ENCODE measurements at places on chromosomes 3 and 15. TPM values are rescaled to one million over a fixed set of nuclear protein-coding genes. Genes with fewer than 3 reads are reported as not detected.

- H3K36me3 ChIP-seq = no peaks in the 10 kb centered on the region
- no peak overlapping the region for H3K27ac ChIP-seq
- DNase-seq = no peak
- H3K27me3 ChIP-seq = peaks cover 7% of the 10 kb centered on the region
- no peak overlapping the region for H3K4me3 ChIP-seq
- no peaks in the 10 kb centered on the region for H3K4me1 ChIP-seq
Observed at GRCh38 chr3:123781138-123781537, 103.0 kb downstream of the MYLK start.

- no peaks in the 10 kb centered on the region for H3K27me3 ChIP-seq
- no peaks in the 10 kb centered on the region for H3K36me3 ChIP-seq
- H3K4me1 ChIP-seq = peaks cover 21% of the 10 kb centered on the region
- H3K4me3 ChIP-seq = no peak overlapping the region
- no peak for DNase-seq
- H3K27ac ChIP-seq = no peak overlapping the region
Observed at GRCh38 chr15:100517846-100518245, 10.9 kb downstream of the CERS3 start.

The TEX55 gene
- total RNA-seq = not detected

- no peaks in the 10 kb centered on the region for H3K36me3 ChIP-seq
- no peak for DNase-seq
- H3K27me3 ChIP-seq = no peaks in the 10 kb centered on the region
- H3K27ac ChIP-seq = no peak overlapping the region
- no peaks in the 10 kb centered on the region for H3K4me1 ChIP-seq
- H3K4me3 ChIP-seq = no peak overlapping the region
Observed at GRCh38 chr3:95586754-95587153, 1227.6 kb upstream of the EPHA6 start.

The CKMT1A gene
- not detected for total RNA-seq

GRCh38 chr3:67109651-67110204, 111.6 kb downstream of the KBTBD8 start:
- no peaks in the 10 kb centered on the region for H3K36me3 ChIP-seq
- no peak overlapping the region for H3K4me3 ChIP-seq
- no peak for DNase-seq
- H3K4me1 ChIP-seq = peaks cover 6% of the 10 kb centered on the region

DNA sequence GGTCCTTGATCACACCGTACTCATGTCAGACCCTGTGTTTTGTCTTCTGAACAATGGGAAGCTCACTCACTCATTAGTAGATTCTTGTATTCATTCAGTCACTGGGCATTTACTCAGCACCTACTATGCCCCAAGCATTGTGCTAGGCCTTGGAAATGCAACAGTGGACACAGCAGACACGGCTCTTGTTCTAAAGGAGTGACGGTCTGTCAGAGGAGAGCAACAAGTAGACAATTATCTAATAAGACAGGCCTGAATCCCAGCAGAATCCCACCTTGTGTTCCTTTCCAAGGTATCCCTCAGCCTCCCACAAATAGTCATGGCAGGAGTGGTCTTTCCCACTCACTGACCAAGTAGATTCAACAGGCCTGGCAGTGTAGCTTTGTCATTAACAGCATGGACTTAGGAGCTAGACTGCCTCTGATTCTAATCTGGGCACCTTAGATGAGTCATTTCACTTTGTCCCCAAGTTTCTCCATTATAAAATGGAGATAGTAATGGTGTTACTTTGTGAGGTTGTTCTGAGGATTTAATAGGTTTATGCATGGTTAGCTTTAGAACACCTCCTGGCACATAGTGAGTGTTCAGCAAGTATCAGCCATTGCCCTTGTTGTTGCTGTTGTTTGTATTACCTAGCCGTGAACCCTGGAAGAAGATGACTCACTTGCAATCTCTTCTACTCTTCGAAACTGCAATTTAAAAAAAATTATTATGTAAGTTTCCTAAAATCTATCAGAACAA, 69.1 kb downstream of the SSUH2 start:
- no peak overlapping the region for H3K27ac ChIP-seq
- H3K27me3 ChIP-seq = no peaks in the 10 kb centered on the region

DNA sequence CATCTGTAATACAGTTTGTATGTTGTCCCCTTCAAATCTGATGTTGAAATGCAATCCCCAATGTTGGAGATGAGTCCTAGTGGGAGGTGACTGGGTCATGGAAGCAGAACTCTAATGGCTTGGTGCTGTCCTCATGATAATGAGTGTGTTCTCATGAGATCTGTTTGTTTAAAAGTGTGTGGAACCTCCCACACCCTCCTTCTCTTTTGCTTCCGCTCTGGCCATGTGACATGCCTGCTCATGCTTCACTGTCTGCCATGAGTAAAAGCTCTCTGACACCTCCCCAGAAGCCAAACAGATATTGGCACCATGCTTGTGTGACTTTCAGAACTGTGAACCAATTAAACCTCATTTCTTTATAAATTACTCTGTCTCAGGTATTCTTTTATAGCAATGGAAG, 794.0 kb upstream of the CFAP20DC start:
- DNase-seq = no peak
- peaks cover 21% of the 10 kb centered on the region for H3K4me1 ChIP-seq
- H3K27me3 ChIP-seq = no peaks in the 10 kb centered on the region

The TCF12 gene
- total RNA-seq = 70.7 TPM

DNA sequence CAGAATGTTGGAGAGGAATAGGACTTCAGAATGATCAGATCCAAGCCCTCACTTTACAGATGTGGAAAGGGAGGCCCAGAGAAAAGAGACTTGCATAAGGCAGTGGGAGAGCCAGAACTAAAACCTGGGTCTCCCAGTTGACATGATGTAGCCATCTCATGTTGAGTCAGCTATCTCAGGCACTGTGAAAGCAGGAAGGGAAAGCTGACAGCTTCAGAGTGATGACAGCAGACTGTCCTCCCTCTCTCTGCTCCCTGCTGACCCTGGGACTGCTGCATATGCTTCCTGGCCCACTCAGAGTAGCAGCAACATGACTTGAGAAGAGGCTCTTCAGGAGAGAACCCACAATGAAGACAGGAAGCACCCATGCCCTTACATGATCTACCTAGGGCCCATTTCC, 14.7 kb downstream of the FHIT start:
- no peaks in the 10 kb centered on the region for H3K36me3 ChIP-seq
- no peaks in the 10 kb centered on the region for H3K4me1 ChIP-seq
- H3K27me3 ChIP-seq = no peaks in the 10 kb centered on the region
- no peak overlapping the region for H3K27ac ChIP-seq
- DNase-seq = no peak

The GOLIM4 gene
- total RNA-seq = 6.0 TPM

DNA sequence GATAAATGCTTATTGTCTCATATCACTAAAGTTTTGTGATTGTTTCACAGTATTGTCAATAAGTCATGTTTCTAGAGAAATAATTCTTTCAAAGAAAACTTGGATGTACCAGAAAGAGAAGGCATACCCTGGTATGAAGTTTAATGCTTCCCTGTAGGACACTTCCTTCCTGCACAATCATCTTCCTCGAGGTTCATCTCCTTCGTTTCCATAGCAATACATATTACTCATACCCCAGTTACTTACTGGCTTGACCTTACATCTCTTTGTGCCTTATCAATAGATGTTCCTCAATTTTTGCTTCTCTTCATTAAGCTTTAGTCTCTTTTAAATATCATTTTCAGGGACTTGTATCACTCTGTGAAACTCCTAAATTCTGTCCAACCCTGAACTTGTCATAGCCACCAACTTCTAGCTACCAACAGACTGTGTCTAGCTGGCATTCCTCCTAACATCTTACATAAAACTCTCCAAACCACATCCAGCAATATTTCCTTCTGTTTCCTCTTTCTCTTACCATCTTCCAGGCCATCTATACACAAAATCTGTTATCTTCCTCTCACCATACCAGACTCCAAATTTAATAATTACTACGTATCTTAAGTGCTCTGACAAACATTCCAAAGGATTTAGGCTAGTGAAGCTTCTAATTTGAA, 134.3 kb downstream of the GADL1 start:
- no peaks in the 10 kb centered on the region for H3K36me3 ChIP-seq
- no peak overlapping the region for H3K4me3 ChIP-seq
- no peak for DNase-seq
- no peaks in the 10 kb centered on the region for H3K4me1 ChIP-seq

The ZNF662 gene
- 1.7 TPM for total RNA-seq

The GDPGP1 gene
- 10.0 TPM for total RNA-seq

GRCh38 chr15:60509470-60509869, 30.5 kb upstream of the ICE2 start:
- no peak overlapping the region for H3K27ac ChIP-seq
- no peaks in the 10 kb centered on the region for H3K27me3 ChIP-seq
- no peak for DNase-seq
- H3K4me3 ChIP-seq = no peak overlapping the region

DNA sequence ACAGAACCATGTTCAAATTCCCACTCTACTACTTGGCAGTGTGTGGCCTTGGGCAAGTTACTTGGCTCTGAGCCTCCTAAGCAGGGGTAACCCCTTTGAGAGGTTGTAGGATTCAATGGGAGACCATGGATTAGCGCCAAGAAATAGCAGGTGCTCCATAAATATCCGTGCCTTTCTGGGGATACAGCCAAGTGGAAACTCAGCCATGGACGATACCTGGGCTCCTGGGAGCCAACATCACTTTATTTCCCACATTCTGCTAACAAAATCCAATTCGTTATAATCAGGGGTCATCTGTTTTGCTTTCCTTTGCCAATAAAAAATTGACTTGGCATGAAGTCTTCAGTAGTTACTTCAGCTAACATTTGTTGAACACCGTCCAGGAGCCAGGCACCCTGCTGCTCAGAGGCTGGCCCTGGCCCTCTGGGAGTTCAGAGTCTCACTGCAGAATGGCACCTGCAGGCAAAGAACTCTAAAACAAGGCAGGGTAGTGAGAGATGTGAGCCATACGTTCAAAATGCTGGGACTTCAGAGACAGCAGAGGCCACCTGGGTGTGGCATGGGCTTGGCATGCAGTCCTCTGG, 42.3 kb downstream of the ZDHHC19 start:
- H3K36me3 ChIP-seq = no peaks in the 10 kb centered on the region
- no peak overlapping the region for H3K4me3 ChIP-seq
- H3K27me3 ChIP-seq = no peaks in the 10 kb centered on the region
- H3K4me1 ChIP-seq = no peaks in the 10 kb centered on the region
- peak overlapping the region; percentile 25 for H3K27ac ChIP-seq
- DNase-seq = no peak

- peaks cover 3% of the 10 kb centered on the region for H3K27me3 ChIP-seq
- H3K4me3 ChIP-seq = no peak overlapping the region
- peaks cover 18% of the 10 kb centered on the region for H3K4me1 ChIP-seq
- DNase-seq = no peak
- no peaks in the 10 kb centered on the region for H3K36me3 ChIP-seq
Observed at GRCh38 chr3:172713316-172713715, 2.4 kb upstream of the NCEH1 start.

DNA sequence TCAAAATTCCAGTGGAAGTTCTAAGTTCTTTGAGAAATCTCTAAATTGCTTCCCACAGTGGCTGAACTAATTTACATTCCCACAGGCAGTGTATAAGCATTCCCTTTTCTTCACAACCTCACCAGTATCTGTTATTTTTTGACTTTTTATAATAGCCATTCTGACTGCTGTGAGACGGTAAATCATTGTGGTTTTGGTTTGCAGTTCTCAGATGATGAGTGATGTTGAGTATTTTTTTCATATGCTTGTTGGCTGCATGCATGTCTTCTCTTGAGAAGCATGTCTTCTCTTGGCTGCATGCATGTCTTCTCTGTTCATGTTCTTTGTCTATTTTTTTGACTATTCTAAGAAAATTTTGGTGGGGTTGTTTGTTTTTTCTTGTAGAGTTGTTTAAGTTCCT, 499.6 kb upstream of the CCDC54 start:
- H3K4me3 ChIP-seq = no peak overlapping the region
- H3K36me3 ChIP-seq = no peaks in the 10 kb centered on the region
- no peaks in the 10 kb centered on the region for H3K4me1 ChIP-seq
- DNase-seq = no peak
- H3K27me3 ChIP-seq = no peaks in the 10 kb centered on the region

GRCh38 chr15:71757741-71758530, 52.4 kb upstream of the NR2E3 start:
- H3K36me3 ChIP-seq = no peaks in the 10 kb centered on the region
- no peak overlapping the region for H3K27ac ChIP-seq
- peaks cover 9% of the 10 kb centered on the region for H3K27me3 ChIP-seq
- no peaks in the 10 kb centered on the region for H3K4me1 ChIP-seq
- no peak overlapping the region for H3K4me3 ChIP-seq
- DNase-seq = no peak

The CLDN1 gene
- not detected for total RNA-seq

DNA sequence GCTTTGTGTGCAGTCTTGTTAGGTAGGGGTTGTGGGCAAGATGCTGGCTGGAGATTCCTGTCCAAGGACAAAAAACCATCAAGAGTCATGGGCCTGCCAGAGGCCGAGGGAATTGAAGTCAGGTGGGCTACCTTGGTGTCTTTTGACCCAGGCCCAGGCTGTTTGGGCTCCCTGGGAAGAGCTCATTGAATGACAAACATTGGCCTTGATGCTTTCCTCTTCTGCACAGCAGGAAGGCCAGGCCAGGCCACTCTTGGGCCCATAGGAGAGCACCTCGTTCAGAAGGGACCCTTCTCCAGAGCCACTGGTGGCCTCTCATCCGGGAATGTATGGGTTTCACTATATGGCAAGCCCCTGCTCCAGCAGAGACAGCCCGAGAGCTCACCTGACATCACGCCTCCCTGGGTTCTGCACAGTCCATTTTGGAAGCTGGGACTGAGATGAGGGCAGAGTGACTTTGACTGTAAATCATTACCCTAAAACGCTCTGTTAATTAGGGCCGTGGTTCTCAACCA, 169.1 kb downstream of the NSMCE3 start:
- peaks cover 3% of the 10 kb centered on the region for H3K36me3 ChIP-seq
- H3K27ac ChIP-seq = no peak overlapping the region
- H3K4me3 ChIP-seq = no peak overlapping the region
- H3K27me3 ChIP-seq = no peaks in the 10 kb centered on the region
- peaks cover 10% of the 10 kb centered on the region for H3K4me1 ChIP-seq

DNA sequence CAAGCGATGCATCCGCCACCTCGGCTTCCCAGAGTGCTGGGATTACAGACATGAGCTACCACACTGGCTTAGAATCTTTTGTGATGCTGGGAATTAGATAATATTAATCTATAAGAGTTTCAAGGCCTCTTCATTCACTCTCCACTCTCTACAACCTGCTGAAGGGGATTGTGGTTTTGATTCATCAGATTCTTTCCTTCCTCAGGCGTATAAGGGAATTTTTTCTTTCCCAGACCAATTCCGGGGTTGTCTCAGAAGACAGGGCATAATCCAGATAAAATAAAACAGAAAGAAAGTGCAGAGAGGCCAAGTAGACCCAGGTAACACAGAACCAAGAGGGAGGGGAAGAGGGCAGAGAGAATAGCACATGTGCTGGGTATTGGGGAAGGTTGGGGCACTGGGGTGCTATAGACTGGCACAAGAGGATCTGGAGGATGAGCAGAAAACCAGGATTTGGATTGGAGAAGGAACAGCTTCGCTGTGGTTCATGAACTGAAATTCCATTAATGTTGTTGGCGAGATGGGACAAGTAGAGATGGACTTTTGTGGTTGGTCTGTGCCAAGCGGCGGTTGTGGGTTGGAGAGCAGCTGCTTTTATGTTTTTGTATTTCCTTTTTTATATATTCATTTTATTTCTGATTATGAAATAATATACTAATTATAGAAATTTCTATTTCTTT, 12.8 kb downstream of the ARL6IP5 start:
- peaks cover 76% of the 10 kb centered on the region for H3K36me3 ChIP-seq
- peaks cover 76% of the 10 kb centered on the region for H3K4me1 ChIP-seq
- H3K27ac ChIP-seq = peak overlapping the region; percentile 13
- DNase-seq = no peak
- no peak overlapping the region for H3K4me3 ChIP-seq

- peaks cover 21% of the 10 kb centered on the region for H3K27me3 ChIP-seq
- no peaks in the 10 kb centered on the region for H3K36me3 ChIP-seq
- H3K4me1 ChIP-seq = no peaks in the 10 kb centered on the region
- H3K27ac ChIP-seq = no peak overlapping the region
- no peak for DNase-seq
Observed at GRCh38 chr15:34802371-34802770, 7.0 kb upstream of the ACTC1 start.

The SLC28A2 gene
- not detected for total RNA-seq

Measured in activated CD8-positive, alpha-beta T cell treated with anti-CD3 and anti-CD28 coated beads, Interleukin-2, amount 10 ng/mL, durations not matched to agents 7 days and 5 days (primary cell).